Inflammatory macrophage treated with lipopolysaccharide for 4 hours (primary cell): ENCODE measurements at places on chromosomes 7 and 10.

GRCh38 chr10:11527691-11528255, 83.7 kb downstream of the USP6NL start:
- no peak for DNase-seq

- DNase-seq: no peak
Observed at GRCh38 chr7:40165216-40165615, 30.4 kb downstream of the SUGCT start.

GRCh38 chr7:45026984-45027773, 27.2 kb downstream of the CCM2 start:
- DNase-seq: peak; percentile 73

DNA sequence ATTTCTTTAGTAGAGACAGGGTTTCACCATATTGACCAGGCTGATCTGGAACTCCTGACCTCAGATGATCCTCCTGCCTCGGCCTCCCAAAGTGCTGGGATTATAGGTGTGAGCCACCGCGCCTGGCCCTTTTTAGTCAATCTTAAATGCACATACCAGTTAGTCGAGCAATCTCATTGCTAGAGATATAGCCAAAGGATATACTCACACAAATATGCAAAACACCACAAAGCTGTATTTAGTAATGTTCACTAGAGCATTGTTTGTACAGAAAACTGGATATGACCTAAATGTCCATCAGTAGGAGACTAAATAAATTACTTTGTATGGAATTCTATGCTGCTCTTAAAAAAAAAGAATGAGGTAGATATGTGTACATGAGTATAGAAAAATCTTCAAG, 24.5 kb upstream of the IL6 start:
- no peak for DNase-seq

- no peak for DNase-seq
Observed at GRCh38 chr7:46932676-46933424, 649.1 kb downstream of the TNS3 start.

DNA sequence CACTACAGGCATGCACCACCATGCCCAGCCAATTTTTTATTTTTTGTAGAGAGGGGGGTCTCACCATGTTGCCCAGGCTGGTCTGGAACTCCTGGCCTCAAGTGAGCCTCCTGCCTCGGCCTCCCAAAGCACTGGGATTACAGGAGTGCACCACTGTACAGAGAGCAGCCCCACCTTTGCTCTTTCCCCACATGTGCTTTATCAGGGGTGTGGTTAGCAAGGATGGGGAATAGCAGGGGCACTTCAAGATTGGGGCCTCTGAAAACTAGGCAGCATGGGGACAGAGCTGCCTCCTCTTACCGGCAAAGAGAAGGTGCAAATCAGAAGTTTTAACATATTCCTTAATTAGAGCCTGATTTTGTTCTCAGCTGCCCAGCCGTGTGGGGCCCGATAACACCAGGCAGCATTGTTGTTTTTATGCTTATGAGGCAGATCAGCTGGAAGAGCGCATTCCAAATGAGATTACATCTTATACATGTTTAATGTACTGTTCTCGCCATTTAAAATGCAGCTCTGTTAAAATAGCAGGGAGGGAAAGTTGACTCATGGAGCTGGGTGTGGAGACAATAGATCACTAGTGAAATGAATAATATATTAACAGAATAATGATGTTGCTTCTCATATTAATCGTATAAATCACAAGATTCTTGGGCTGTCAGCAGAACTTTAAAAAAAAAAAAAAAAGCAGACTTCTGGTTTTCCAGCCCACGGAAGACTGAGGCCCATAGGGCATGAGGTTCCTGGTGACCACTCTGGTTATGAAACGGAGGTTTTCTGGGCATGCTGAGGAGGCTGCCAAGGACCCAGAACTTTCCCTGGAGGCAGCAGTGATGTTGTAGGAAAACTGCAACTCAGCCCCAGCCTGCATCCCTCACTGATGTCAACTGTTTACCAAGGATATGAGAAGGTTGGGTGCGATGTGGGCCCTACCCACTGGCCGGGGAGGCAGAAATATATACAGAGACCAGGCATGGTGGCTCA, 62.5 kb downstream of the TMEM130 start:
- peak; percentile 18 for DNase-seq

GRCh38 chr10:120217736-120218135, 239.3 kb upstream of the PLPP4 start:
- no peak for DNase-seq

DNA sequence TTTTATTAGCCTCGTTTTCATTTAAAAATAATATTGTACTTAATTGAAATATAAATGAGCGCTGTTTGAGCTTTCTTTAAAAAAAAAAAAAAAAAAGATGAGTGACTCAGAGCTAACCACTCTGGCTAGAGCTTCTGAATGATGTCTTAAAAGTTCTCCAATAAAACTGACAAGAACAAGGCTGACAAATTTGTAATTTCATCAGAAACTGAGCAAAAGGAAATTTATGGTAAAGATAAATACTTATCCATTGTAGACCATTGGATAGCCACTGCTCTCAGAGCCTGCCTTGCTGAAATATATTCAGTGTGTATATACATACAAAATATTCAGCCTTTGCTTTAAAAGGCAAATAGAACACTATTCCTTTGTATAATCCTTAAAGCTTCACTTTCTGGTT, 91.2 kb upstream of the OIT3 start:
- DNase-seq: no peak

GRCh38 chr7:141071260-141071854, 2.5 kb upstream of the TMEM178B start:
- peak; percentile 6 for DNase-seq

- DNase-seq: no peak
Observed at GRCh38 chr7:71694665-71695064, 562.7 kb downstream of the GALNT17 start.

GRCh38 chr7:139897422-139898090, 68.5 kb downstream of the TBXAS1 start:
- DNase-seq: peak; percentile 41

- DNase-seq: no peak
Observed at GRCh38 chr7:138750901-138751464, 46.8 kb upstream of the TMEM213 start.

- DNase-seq: no peak
Observed at GRCh38 chr7:110977127-110977737, 113.7 kb upstream of the LRRN3 start.

DNA sequence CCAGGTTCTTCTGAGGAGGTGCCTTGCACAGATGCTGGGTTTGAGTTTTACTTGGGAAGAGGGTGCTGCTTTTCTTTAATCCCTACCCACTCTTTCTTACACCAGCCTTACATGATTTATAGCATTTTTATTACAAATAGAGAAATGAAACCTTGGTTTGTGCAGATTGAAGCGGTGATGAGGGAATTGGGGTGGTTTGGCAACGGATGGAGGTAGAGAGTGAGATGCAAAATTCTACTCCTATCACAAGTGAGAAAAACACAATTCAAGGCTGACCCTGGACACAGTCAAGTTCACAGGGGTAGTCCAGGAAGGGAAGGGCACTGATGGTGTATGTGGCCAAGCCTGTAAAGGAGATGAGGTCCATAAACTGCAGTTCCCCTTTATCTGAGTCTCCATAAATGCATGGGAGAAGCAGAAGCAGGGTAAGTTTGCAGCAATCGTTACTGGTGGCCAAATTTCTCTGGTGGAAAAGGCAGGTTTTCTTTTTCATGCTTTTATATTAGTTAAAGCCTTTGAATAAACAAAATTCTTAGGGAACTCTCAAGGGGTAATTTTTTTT, 214.3 kb downstream of the JAZF1 start:
- DNase-seq: no peak

GRCh38 chr10:120422457-120422856, 34.6 kb upstream of the PLPP4 start:
- no peak for DNase-seq

DNA sequence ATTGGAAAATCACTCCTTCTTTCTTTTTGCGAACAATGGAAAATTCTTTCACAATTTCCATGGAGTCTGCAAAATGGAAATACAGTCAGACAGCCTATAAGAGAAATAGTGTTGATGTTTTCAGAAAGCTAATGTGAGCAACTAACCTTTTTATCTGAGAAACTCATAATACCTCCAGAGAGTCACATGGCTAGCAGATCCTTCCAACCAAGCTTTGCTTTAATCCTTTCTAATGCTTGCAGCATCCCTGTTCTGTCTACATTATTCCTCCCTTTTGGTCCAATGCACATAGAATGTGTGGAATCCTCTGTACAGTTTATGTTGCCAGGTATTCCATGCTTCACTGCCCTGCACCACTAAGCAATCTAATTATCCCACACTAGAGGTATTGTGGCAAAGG, 717.5 kb upstream of the LRRN3 start:
- no peak for DNase-seq

- DNase-seq: no peak
Observed at GRCh38 chr7:117859246-117859812, 13.9 kb downstream of the CTTNBP2 start.

DNA sequence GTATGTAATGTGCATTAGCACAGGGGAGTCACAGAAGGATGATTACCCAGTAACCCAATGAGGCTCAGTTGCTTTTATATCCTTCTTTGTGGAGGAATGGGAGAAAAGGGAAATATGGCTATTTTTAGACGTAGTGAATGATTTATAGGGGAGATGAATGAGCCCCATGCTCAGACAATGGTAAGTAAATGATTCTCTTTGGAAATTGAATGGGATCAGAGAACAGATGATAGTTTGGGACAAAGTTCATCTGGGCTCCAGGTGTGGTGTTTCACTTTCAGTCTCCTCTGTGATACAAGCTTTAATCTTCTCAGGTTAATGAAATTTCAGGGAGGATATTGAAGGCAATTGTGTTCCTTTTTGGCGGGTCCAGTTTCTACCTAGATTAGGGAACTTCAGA, 63.0 kb upstream of the MPP7 start:
- DNase-seq: no peak

- DNase-seq: peak; percentile 100
Observed at GRCh38 chr7:41709621-41710020, 6.7 kb upstream of the INHBA start.

- DNase-seq: no peak
Observed at GRCh38 chr10:97736403-97736901, 476 bp upstream of the ZFYVE27 start.

GRCh38 chr10:13658871-13659685, 72.3 kb downstream of the PRPF18 start:
- DNase-seq: peak; percentile 15

DNA sequence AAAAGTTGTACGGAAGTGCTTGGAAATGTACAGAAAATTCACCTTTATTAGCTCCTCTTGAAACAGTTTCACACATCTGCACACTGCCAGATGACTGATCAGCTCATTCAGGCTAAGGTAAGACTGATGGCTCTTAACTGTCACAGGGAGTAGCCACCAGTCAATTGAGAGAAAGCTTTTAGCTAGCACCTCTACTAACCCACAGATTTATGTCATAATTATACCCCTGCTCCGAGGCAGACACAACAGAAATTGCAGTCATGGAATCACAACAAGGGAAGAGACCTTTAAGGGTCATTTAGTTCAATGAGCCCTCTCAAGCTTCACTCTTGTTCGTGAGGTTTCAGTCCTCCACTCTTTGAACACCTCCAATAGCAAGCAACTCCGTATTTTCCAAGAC, 235.4 kb downstream of the TRIL start:
- DNase-seq: no peak

DNA sequence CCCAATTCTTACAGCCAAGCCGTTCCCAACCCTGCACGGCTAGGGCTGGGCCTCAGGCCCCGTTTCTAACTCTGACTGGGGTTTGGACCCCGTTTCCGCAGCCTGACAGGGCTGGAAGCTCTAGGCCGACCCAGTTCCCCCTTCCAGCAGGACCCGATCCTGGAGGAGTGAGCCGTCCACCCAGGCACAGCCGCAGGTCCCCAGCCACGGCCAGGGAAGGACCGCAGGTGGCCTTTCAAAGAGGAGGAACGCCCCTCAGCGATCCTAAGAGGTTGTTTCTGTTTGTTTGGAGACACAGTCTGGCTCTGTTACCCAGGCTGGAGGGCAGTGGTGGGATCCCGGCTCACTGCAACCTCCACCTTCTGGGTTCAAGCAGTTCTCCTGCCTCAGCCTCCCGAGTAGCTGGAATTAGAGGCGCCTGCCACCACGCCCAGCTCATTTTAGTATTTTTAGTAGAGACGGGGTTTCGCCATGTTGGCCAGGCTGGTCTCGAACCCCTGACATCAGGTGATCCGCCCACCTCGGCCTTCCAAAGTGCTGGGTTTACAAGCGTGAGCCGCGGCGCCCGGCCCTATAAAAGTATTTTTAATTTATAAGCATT, 778 bp upstream of the GET4 start:
- DNase-seq: no peak

- no peak for DNase-seq
Observed at GRCh38 chr7:144032985-144033709, 15.6 kb upstream of the OR2A5 start.

DNA sequence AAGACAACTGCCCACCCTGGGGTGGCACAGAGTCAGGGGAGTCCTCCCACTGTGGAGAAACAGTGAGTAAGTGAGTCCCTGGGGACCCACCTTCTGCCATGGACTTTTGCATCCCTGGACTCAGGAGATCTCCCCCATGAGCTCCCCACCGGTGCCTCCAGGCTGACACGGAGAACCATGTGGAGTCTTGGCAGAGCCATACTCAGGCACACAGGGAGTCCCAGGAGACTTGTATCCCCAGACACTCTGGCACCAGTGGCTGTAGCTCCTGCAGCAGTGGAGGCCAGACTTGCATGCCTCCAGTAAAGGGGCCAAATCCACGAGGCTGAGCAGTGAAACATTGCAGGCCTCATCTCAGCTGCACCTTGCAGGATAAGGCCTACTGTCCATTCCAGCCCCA, 791.4 kb downstream of the PCDH15 start:
- DNase-seq: no peak

DNA sequence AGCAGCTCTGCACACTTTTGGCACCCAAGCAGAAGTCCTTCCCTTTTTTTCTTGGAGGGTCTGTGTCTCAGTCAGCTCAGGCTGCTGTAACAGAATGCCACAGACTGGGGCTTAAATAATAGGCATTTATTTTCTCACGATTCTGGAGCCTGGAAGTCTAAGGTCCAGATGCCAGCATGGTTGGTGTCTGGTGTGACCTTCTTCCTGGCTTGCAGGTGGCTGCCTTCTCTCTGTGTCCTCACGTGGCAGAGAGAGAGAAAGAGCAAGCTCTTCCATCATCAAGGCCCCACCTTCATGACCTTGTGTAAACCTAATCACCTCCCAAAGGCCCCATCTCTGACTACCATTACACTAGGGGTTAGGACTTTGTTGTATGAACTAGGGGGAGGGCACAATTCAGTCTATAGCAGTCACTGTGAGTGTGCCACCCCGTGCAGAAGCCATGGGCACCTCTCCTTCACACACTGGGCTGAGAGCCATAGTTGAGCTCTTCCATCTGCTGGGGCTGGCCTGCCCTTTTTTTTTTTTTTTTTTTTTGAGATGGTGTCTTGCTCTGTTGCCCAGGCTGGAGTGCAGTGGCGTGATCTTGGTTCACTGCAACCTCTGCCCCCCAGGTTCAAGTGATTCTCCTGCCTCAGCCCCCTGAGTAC, 80.3 kb downstream of the OAT start:
- DNase-seq: no peak

DNA sequence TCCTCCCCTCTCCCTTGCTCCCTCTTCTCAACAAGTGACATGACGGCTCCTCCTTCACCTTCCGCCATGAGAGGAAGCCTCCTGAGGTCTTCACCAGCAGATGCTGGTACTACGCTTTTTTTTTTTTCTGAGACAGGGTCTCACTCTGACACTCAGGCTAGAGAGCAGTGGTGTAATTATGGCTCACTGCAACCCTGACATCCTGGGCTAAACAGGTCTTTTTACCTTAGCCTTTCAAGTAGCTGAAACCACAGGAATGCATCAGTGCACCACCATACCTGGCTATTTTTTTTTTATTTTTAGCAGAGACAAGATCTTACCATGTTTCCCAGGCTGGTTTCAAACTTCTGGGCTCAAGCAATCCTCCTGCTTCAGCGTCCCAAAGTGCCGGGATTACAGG, 43.6 kb downstream of the MDH2 start:
- DNase-seq: no peak

GRCh38 chr10:66180581-66181318, 745.1 kb upstream of the LRRTM3 start:
- DNase-seq: peak; percentile 65
